ENCODE measurements at places on chromosomes 2 and 18. TPM values are rescaled to one million over a fixed set of nuclear protein-coding genes. Genes with fewer than 3 reads are reported as not detected.

The SERPINB13 gene
- total RNA-seq, result 228 TPM

The CYP27A1 gene
- total RNA-seq, result 3.5 TPM

The TDRD15 gene
- not detected for total RNA-seq

The LHCGR gene
- total RNA-seq, result not detected

The TLX2 gene
- not detected for total RNA-seq

The SLC5A7 gene
- total RNA-seq, result not detected

The C1QL2 gene
- total RNA-seq, result not detected

The FEV gene
- not detected for total RNA-seq

The LDAH gene
- 8.8 TPM for total RNA-seq

The SLC11A1 gene
- 10.6 TPM for total RNA-seq

The STARD6 gene
- not detected for total RNA-seq

The RAX gene
- not detected for total RNA-seq

The TRIM43 gene
- total RNA-seq, result not detected

The ANAPC1 gene
- total RNA-seq, result 61.0 TPM

The QPCT gene
- 13.7 TPM for total RNA-seq

The ANO7 gene
- total RNA-seq, result not detected

The GDF7 gene
- total RNA-seq, result 1.9 TPM

The RNF149 gene
- 80.3 TPM for total RNA-seq

The CCDC138 gene
- 6.9 TPM for total RNA-seq

The CCL20 gene
- total RNA-seq, result 57.2 TPM

The TWIST2 gene
- 3.1 TPM for total RNA-seq

The EMILIN2 gene
- total RNA-seq, result 3.2 TPM

The CFC1 gene
- total RNA-seq, result not detected

The DNAJC10 gene
- total RNA-seq, result 26.0 TPM

The LRP1B gene
- 0.15 TPM for total RNA-seq

The COL4A3 gene
- total RNA-seq, result 0.11 TPM

The RAB11FIP5 gene
- 15.9 TPM for total RNA-seq

The MROH2A gene
- 0.31 TPM for total RNA-seq

The PMS1 gene
- total RNA-seq, result 11.1 TPM

The RSAD2 gene
- 0.18 TPM for total RNA-seq

The FAM228A gene
- total RNA-seq, result 0.19 TPM

The IL36A gene
- total RNA-seq, result 251 TPM

The RNU2-63P gene
- total RNA-seq, result not detected

The POTEJ gene
- total RNA-seq, result not detected

The SCYGR8 gene
- total RNA-seq, result not detected

The C2orf80 gene
- total RNA-seq, result not detected

The REEP1 gene
- 2.1 TPM for total RNA-seq

The GREB1 gene
- 0.08 TPM for total RNA-seq

The UGT1A3 gene
- 7.6 TPM for total RNA-seq

The SPRED2 gene
- 8.8 TPM for total RNA-seq

The G6PC2 gene
- not detected for total RNA-seq

The RNF144A gene
- 6.2 TPM for total RNA-seq

The SERPINB10 gene
- total RNA-seq, result 0.26 TPM

The TOGARAM2 gene
- 0.03 TPM for total RNA-seq

The ARHGAP28 gene
- 4.2 TPM for total RNA-seq

The LRATD1 gene
- total RNA-seq, result 56.7 TPM

The MBP gene
- total RNA-seq, result 22.5 TPM

The CPLX4 gene
- not detected for total RNA-seq

The FZD7 gene
- 11.3 TPM for total RNA-seq

The M1AP gene
- total RNA-seq, result not detected

The ZSWIM2 gene
- total RNA-seq, result not detected

The TUBA3D gene
- not detected for total RNA-seq

The CTNNA2 gene
- not detected for total RNA-seq

The ADAM23 gene
- 0.95 TPM for total RNA-seq
